ENCODE measurements at places on chromosomes 13 and 19.

DNA sequence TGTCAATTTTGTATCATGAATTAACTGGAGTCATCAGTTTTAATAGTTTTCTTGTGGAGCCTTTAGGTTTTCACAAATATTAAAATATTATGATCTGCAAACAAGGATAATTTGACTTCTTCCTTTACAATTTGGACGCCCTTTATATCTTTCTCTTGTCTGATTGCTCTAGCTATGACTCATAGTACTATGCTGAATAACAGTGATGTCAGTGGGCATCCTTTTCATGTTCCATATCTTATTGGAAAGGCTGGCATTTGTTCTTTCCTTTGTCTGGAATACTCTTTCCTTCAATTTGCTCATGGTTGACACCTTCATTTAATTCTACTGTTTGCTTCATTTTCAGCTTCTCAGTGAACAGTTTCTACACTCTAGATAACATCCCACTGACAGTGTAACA, 1129.3 kb downstream of the SLITRK5 start:
- DNase-seq = no peak

GRCh38 chr13:75312884-75313520, 169.0 kb downstream of the TBC1D4 start:
- no peak for DNase-seq

DNA sequence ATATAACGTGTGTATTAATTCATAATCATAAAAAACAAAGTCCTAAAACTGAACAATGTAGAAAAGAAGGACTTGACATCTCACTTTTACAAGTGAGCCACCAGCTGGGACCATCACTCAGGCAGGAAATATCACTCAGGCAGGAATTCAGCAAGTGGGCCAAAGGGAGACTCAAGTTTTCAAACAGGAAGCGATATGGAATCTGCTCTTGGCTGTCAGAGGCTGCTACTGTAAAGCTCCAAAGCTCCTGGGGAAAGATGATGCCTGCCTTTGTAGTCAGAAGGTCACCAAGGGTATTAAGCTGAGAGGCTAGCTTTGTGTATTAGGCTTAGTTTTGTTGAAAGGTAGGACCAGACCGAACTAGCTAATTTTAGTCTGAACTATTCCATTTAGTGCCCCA, 5.5 kb upstream of the AKAP11 start:
- DNase-seq = no peak

GRCh38 chr19:2616741-2617392, 85.6 kb downstream of the GNG7 start:
- no peak for DNase-seq

DNA sequence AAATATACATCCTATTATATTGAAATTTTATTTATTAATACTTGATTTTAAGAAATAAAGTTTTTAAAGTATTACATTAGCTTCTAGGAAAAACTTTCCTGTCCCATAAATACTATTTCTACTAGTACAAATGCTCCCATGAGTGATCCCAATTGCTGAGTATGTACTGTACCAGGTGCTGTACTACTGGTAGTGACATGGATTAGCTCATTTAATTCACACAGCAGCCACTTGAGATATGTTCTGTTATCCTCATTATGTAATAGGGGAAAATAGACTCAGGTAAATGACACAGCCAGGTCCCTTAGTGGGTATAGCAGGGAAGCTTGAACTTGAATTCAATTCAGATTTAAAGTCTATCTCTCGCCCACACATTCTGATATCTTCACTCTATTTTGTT, 363.1 kb downstream of the FGF14 start:
- no peak for DNase-seq

DNA sequence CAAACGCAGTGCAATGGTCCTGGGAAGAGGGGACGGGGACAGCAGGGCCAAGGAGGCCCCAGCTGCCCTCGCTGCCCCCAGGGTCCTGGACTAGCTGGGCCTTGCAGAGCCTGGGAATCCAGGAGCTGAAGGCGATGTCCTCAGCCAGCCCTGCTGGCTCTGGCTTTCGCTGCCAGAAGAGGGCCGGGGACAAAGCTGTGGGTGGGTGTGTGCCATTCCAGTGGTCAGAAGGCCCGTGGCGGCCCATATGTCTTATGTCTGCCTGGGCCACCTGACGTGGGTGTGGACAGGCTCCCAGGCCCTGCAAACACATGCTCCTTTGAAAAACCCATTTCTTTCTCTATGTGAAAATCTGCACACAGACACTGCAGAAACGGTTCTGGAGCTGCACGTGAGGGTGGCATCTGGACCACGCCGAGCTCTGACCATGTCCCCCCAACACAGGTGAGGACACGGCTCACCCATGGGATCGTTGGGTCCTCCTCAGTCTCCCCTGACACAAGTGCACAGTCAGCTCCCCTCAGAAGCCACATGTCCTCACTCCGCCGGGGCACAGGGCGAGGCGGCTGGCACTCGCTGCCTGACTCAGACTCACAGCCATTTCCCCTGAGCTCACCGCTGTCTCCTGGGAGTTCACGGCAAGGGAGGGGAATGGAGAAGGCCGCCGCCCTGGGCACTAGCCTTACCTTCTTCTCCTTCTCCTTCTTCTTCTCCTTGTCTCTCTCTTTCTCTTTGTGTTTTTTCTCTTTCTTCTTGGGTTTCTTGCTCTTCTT, 16.9 kb downstream of the IZUMO4 start:
- no peak for DNase-seq

DNA sequence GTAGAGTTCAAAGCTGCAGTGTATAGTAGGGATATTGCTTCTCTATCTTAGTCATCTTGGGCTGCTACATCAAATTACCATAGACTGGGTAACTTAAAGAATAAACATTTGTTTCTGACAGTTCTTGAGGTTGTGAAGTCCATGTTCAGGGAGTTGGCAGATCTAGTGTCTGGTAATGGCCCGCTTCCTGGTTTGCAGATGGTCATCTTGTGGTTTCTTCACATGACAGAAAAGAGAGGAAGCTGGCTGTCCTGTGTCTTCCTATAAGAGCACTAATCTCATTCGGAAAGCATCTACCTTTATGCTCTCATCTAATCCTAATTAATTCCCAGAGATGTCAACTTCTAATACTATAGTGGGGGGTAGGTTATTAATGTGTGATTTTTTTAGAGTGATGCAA, 6.2 kb downstream of the ZNF763 start:
- DNase-seq = no peak

GRCh38 chr13:29583073-29583785, 12.3 kb downstream of the SLC7A1 start:
- DNase-seq = no peak

DNA sequence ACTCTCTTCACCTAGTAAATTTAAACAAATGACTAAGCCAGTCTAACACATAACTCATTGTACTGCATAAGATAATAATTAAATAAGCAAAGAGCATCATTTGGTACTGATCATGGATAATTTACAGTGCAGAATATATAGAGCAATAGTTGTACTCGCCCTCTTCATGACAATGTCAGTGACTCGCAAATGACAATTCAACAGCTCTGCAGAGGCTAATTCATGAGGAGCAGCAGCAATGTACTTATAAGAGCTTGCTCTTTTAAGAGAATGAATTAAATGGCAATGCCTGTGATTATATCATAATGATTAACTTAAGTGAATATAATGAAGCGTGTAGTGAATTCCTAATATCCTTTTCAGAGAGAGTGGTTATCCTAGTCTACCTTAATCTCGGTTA, 284.5 kb upstream of the PCDH20 start:
- no peak for DNase-seq

DNA sequence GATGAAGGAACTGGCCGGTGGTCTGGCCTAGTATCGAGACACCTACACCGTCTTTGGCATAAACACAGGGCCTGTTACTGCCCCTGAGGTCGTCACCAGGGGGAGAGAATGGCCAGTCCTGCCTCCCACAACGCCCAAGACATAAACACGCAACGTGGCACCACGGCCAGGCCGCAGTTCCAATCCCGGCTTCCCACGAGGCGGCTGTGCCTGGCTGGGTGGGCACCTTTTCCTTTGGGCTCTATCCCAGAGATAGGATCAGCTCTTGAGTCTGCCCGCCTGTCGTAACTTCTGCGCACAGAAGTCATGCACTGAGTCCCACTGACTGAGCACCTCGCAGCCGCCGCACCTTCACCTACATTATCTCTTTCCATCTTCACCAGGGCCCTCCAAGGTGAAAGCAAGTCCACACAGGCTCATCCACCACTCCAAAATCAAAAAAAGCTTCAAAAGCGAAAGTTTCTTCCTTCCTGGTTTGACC, 1.1 kb downstream of the MIER2 start:
- no peak for DNase-seq

- no peak for DNase-seq
Measured at GRCh38 chr13:101919541-101920181, 467.2 kb downstream of the ITGBL1 start.

GRCh38 chr19:53772943-53773342, 51.2 kb downstream of the NLRP12 start:
- peak; percentile 16 for DNase-seq

- DNase-seq = peak; percentile 46
Measured at GRCh38 chr19:47032171-47032811, 12.7 kb downstream of the NPAS1 start.

- DNase-seq = no peak
Measured at GRCh38 chr13:25725104-25725503, 326.7 kb downstream of the SHISA2 start.

DNA sequence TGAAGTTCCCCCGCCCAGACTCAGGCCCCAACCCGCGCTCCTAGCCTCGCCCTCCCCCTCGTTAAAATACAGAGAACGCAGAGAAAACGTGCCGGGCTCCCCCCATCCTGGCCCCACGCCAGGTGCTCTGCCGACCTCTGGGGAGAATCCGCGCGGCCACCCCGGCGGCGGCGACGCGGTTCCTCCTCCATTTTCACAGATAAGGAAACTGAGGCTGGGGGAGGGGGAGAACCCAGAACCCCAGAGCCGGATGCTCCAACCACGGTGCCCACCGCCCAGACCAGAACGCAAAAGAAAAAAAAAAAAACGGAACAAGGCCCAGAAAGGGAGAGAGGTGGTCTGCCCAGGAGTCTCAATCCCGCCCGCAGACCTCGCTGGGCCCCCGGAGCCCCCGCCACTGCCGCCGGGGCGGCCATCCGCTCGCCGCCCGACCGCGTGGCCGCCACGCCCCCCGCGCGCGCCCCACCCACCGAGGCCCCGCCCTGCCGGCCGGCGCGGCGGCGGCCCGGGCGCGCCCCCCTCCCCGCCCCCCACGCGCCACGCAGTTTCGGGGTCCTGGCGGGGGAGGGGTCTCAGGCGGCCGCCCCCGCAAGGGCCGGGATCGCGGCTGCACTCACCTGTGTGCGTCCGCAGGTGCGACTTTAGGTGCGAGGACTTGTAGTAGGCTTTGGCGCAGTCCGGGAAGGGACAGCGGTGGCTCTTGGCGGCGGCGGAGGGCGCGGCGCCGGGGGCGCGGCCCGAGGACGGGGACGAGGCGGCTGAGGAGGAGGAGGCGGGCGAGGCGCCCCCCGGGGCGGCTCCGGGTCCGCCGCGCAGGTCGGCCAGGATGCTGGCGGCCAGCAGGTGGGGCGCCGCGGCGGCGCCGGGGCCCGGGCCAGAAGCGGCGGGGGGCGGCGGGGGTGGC, 703 bp downstream of the KLF16 start:
- peak; percentile 42 for DNase-seq

- no peak for DNase-seq
Measured at GRCh38 chr13:65112531-65112941, 2117.6 kb downstream of the PCDH9 start.

DNA sequence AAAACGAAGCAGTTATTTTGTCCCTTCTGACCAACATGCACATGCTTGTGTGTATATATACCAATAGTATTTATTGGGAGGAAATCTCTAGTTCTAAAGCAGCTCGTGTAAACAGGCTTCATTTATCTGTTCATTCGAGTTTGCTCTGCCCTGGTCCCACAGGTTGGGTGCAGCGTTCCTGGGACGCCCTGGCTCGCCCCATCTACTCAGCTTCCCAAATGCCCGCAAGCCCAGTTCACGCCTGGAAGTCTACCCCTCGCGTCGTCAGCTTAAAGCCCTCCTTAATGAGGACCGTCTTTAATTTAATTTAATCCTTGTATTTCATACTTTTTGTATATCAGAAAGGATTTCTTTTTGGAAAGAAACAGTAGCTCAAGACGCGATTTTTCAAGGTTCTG, 604 bp downstream of the THSD1 start:
- DNase-seq = no peak

- DNase-seq = no peak
Measured at GRCh38 chr19:44714597-44715169, 15.7 kb downstream of the CEACAM16 start.

GRCh38 chr13:63167699-63168337, 1752.2 kb upstream of the PCDH20 start:
- no peak for DNase-seq

DNA sequence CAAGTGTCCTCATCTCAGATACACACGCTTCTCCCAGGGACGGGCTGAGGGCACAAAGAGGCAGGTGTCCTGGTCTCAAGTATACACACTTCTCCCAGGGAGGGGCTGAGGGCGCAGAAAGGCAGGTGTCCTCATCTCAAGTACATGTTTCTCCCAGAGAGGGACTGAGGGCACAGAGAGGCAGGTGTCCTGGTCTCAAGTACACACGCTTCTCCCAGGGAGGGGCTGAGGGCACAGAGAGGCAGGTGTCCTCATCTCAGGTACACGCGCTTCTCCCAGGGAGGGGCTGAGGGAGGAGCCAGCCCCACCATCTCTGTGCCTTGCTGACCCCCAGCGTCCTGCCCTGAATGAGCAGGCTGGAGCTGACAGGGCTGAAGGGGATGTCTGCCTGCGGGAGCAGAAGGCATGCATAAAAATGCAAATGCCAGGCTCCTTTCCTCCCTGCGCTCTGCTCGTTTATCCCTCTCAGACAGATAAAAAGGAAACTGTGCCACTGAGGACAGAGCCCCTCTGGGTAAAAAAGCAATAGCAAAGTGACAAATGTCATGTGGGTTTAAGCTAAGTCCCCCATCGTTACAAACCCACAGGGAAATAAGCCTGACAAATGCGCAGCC, 96.1 kb upstream of the UQCRFS1 start:
- no peak for DNase-seq
